ENCODE measurements at places on chromosomes 16 and 17.

DNA sequence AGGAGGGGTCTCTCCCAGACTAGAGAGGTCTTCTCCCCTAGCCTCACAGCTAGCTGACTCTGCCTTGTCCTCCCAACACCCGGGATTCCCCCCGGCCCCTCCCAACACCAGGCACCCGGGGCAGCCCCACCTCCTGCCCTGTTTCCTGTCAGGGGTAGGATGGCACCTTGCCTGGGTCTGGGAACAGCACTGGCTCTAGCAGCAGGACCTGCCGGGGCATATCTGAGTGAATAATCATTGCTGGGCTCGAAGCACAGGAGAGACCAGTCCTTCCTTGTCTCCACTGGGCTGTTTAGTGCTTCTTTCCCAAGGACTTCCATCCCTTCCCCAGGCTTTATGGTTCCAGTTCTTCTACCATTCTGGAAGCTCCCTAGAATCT is 25.7 kb downstream of the MINK1 start:
- no peak for DNase-seq

- DNase-seq = no peak
These were observed 387.0 kb upstream of the PSMD7 start for GRCh38 chr16:73909529-73910035.

DNA sequence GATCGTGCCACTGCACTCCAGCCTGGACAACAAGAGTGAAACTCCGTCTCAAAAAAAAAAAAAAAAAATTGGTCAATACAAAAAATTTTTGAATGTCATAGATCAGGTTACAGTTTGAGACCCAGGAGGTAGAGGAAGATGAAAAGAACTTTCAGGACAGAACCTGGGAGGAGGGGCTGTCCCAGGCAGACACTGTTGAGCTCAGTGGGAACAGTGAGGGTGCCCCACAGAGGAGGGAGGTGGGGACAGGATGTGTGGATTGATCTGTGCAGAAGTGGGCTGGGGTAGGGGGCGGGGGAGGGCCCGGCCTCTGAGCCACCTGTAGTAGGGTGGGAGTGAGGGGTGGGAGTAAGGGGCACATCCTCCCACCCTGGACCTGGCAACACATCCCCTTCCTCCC is 58.3 kb downstream of the PRMT7 start:
- DNase-seq = no peak

DNA sequence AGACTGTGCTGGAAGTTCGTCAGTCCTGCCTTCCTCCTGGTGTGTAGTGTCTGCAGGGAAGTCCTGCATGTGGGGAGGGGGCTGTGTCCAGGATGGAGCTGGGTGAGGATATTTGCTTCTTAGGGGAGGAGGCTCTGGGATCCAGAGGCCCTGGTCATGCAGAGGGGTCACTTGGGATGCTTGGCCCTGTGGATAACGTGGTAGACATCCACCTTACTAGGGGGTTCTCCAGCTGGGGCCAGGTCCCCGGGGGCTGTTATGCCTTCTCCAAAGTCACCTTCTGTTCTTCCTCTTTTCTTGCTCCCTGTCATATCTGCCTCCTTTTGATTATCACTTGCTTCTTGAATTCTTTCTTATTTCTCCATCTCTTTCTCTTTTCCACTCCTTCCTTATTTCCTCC is 43.8 kb downstream of the SLC6A2 start:
- no peak for DNase-seq

GRCh38 chr17:17313350-17313991 is 10.3 kb downstream of the NT5M start:
- no peak for DNase-seq

DNA sequence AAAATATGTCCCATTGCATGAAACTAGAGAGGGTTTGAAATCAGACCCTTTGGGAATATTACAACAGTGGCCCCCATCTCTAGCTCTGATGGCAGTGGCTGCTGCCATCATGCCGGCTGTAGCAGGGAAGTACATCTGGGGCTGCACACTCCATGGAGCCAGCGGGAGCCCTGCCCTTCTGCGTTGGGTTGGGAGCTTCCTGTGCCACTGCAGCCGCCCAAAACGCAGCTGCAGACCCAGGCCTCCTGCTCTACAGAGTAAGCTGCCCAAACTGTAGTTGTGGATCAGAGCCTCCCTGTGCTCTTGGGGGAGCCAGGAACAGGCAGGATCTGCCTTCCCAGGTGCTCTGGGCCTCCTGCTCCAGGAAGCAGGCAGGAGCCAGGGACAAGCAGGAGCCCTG is 450.0 kb downstream of the HS3ST3B1 start:
- no peak for DNase-seq

DNA sequence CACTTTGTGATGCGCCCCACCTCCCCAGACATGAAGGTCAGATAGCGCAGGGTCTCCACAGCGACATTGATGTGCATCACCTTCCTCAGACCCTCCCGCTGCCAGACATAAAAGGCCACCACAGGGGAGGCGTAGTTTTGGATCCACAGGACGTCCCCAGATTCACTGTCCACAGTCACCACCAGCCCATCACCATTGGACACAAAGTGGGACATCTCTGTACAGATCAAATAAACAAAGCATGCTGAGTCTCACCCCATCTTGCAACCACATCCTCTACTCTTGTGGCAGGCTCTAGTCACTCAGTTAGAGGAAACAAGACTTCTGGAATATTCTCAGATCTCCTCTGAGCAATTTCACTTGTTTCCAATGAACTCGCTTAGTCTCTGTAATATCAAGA is 46.3 kb upstream of the ICAM2 start:
- DNase-seq = no peak

DNA sequence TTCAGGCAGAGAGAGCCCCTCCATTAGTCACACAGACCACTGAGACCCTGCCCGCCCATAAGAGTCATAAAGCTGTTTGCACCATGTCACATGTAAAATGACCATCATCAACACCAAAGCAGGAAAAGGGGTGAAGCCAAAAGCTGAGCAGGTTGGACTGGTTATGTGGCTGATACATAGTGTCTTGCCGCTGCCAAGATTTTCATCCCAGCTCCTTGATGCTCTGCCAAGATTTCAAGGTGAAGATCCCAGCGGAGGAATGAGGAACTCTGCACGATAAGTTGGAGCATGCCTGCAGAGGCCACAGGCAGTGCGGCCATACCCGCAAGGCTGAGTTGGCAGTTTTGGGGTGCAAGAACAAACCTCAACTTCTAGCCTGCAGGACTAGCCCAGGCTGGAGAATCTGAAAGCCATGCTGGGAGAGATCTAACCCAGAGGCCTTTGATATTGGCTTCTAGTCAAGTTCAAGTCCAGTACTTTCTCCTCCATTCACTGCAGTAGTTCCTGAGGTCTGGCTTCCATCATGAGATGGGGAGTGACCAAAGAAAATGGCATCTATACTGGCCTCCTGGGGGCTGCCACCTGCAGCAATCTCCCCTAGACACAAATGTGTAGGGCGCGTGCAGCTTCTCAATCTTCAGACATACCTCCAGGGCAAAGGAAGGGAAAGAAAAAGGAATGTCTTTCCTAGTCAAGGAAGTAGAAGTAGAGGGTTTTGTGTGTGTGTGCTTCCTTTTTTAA is 79.7 kb upstream of the NOL11 start:
- no peak for DNase-seq

DNA sequence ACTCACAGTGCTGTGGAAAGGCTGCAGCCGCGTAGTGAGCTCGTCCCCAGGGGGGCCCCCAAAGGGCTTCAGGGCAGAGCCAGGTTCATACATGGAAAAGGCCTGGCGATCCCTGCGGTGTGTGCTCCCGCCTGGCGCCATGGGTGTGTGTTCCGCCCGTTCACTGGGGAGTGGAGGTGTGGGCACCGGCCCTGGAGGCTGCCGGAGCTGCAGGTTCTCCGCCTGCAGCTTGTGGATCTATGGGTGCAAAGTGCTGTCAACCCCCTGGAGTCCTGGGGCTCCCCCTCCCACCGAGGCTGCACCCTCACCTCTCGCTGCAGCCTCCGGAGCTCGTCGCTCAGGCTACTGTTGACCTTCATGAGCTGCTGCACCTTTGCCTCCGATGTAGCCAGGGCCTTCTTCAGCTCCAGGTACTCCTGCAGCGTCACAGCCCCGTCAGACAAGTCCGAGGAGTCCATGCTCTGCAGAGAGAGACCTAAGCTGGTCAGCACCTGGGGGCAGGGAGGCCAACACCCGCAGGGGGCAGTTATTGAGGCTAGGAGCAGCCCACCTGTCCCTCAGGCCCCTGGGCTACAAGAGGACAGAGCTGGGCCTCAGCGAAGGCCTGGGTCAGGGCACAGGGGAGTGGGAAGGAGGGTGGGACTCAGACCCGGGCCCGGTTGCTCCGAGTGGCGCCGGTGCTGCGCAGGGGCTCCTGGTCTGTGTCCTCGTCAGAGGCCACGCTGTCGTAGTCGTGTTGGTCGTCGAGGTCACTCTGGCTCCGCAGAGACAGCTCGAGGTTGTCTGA is 7.9 kb downstream of the TP53I13 start:
- no peak for DNase-seq

GRCh38 chr17:29572691-29573557 is 4.4 kb downstream of the TP53I13 start:
- no peak for DNase-seq

- DNase-seq = no peak
These were observed 46.1 kb downstream of the ABCA8 start for GRCh38 chr17:68909066-68909465.

- DNase-seq = no peak
These were observed 39.5 kb upstream of the ENPP7 start for GRCh38 chr17:79690988-79691836.
